ENCODE measurements at places on chromosomes 2 and 18.

GRCh38 chr2:187552381-187552780 is 1.9 kb downstream of the TFPI start:
- DNase-seq: no peak

DNA sequence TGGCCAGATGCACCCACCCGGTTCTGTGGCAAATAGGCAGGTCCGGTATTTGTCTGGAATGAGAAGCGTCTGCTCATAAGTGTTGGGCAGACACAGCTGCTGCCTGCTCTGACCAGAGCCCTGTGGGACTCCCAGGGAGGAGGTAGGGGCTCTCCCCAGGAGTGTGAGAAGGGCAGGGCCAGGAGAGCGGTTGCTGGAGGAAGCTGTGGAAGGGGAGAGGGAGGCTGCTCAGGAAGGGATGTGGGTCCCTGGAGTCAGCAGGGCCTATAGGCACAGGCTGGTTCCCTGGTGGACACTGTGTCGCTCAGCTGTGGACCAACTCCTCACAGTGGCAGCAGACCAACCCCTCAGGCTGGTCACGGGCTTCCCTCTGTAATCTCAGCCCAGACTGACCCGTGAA is 109.2 kb downstream of the DYSF start:
- DNase-seq: no peak

DNA sequence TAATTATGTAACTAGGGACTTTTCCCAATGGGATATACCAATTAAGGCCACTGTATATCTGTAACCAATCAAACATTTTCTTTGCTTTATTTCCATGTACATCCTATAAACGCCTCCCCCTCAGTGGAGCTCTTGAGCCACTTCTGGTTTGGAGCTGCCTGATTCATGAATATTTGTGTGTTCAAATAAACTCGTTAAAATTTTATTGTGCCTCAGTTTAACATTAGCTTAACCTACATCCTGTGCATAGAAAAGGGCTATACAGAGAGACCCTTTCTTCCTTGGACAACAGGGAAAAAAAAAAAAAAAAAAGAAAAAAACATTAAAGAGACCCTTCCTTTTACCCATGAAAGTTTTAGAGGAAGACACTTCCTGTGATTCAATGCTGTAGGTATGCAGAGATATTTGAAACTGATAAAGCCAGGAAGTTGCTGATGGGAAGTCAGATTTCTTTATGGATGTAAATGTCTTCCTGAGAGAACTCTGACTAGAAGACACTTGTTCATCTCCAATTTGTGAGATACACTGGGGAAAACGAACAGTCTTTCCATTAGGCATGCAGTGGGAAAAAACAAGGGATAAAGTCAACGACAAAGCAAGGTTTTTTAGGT is 614.6 kb upstream of the SOX11 start:
- DNase-seq: no peak

GRCh38 chr2:85611217-85611704 is 605 bp downstream of the C2orf68 start:
- DNase-seq: no peak

GRCh38 chr2:176814274-176814673 is 398.3 kb upstream of the HNRNPA3 start:
- no peak for DNase-seq

GRCh38 chr2:113175042-113175628 is 1.4 kb downstream of the PSD4 start:
- DNase-seq: peak; percentile 53

- no peak for DNase-seq
Observed at GRCh38 chr2:44189104-44189503, 20.4 kb downstream of the PPM1B start.

All from effector memory CD4-positive, alpha-beta T cell (primary cell).